Stimulated activated CD4-positive, alpha-beta T cell treated with anti-CD3 and anti-CD28 coated beads, Interleukin-1b, Interleukin-23, amount 100 ng/mL, for 1 hour (primary cell): ENCODE measurements at places on chromosomes 11 and 22.

GRCh38 chr11:103170865-103171264 is 61.6 kb downstream of the DYNC2H1 start:
- no peak for DNase-seq

DNA sequence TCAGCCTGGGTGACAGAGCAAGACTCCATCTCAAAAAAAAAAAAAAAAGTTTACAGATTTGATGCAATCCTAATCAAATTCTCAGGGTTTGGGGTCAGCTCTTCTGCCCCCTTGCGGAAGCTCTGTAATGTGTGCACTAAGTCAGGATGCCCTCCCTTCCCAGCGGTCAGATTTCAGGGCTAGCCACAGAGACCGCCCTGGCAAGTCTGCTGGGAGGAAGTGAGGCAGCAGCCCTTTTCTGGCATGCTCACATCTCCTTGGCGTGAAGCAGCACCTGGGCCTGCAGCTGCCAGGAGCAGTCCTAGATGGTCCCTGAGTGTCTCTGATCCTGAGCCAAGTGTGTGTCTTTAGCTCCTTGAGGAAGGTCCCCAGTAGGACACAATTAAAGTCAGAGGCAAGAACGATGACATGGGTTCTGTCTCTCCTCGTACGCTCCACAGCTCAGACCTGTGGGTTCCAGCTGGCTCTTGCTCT is 10.9 kb upstream of the APOBEC3C start:
- DNase-seq, result peak; percentile 35

DNA sequence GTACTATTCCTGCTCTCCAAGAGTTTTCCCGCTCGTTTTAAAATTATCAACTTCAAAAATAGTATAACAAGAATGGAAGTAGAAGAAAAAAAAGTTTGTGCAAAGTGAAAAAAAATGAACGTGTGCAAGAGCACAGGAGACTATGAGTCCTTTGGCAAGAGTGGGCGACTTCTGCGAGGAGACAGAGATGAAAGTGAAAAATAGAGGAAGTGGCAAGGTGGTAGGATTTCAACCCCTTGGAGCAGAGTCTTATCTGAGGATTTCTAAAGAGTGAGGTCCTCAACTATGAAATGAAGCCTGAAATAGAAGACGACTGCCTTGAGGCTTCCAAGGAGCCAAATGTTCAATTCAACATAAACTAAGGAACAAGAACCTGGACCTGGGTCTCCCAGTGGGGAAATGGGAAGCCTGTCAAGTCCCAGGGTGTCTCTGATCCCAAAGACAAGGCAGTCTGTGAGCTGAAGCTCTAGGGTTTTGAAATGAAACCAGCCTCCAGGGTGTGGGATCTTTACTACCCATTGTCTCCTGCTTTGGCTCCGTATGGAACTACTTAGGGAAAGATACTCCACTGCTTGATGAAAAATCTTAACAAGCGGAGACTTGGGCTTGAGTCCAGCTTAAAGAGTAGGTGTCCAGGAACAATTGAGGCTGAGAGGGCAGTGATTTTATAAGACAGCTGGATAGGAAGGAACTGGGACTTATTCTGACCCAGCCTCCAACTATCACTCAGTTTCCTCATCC is 4.8 kb downstream of the P4HA3 start:
- DNase-seq, result no peak

DNA sequence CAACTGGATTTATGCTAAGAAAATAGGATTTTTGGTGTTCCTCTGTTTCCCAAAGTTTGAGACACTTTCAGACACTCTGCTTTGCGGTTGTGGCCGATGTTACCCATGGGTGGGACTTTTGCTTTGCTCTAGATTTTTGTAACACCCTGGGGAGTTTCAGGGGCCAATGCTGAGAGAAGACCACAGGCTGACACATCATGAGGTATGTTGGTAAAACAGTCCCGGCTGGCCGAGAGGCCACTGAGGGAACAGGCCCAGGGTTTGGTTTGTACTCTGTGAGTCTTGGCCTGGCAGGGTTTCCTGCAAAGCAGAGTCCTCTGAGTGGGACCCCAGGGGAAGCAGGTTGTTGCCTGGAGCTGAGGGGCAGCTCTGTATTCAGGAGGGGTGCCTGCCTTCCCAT is 78.5 kb upstream of the PITPNB start:
- DNase-seq, result no peak

GRCh38 chr22:46363611-46364321 is 28.3 kb downstream of the TRMU start:
- DNase-seq, result no peak

- DNase-seq, result no peak
These were observed 189.9 kb downstream of the NTM start for GRCh38 chr11:131560287-131560686.
